CD14-positive monocyte (primary cell): ENCODE measurements at places on chromosomes 11 and 22. TPM values are rescaled to one million over a fixed set of nuclear protein-coding genes. Genes with fewer than 3 reads are reported as not detected.

DNA sequence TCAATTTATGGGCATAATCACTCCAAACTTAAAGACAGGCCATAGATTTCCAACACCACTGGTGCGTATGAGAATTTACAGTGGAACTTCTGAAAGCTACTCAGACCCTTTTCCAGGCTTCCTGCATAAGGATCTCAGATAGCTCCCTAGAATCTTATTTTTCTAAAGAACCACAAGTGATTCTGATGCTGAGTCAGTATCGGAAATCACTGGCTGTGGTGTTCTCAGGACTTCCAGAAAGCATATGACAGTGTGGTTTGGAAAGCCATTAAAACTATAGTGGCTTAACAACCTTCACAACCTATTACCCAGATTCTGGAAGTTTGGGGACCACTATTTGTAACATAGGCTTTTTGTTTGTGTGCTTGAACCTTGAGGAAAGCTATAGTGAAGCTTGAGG is 756.0 kb downstream of the DLG2 start:
- H3K36me3 ChIP-seq, result no peaks in the 10 kb centered on the region
- H3K27ac ChIP-seq, result no peak overlapping the region
- DNase-seq, result no peak
- no peaks in the 10 kb centered on the region for H3K27me3 ChIP-seq

GRCh38 chr11:2097356-2097997 is 41.7 kb downstream of the IGF2 start:
- H3K27me3 ChIP-seq, result no peaks in the 10 kb centered on the region
- DNase-seq, result no peak
- no peak overlapping the region for H3K27ac ChIP-seq
- no peaks in the 10 kb centered on the region for H3K4me1 ChIP-seq

DNA sequence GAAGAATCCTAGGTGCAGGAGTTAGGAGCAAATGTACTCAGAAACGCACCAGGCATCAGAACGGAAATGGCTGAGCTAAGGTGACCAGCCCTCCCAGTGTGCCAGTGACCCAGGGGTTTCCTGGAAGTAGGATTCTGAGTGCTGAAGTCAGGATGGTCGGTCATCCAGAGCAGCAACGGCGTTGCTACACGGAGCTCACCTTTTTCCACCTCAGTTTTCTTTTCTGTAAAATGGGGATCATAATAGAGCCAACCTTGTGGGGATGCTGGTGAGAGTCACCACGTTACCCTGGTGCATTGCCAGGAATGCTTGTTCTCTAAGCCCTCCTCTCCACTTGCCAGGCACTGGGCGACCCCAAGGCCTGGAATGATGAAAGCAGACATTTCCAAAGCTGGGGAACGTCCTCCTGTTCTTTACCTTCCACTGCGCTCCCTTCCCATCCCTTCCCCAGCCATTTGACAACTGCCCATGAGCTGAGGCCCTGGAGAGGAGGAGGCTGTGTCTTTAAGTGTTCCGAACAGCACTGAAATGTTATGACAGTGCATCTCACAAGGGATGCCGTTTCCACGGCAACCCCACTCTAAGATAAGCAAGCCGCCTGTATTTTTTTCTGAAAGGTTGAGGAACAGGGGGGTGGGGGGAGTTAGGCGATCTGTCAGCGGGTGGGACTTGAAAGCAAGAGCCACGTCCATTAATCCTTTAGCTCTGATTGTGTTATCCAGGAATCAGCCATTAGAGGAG is 66.8 kb downstream of the TSPAN18 start:
- peaks cover 4% of the 10 kb centered on the region for H3K27me3 ChIP-seq
- no peaks in the 10 kb centered on the region for H3K36me3 ChIP-seq
- H3K4me1 ChIP-seq, result no peaks in the 10 kb centered on the region
- no peak overlapping the region for H3K4me3 ChIP-seq
- H3K27ac ChIP-seq, result no peak overlapping the region

Gene CARNS1
- not detected for polyA plus RNA-seq

GRCh38 chr11:17714870-17715269 is 4.5 kb upstream of the MYOD1 start:
- H3K4me1 ChIP-seq, result no peaks in the 10 kb centered on the region
- H3K27me3 ChIP-seq, result peaks cover 33% of the 10 kb centered on the region
- no peak overlapping the region for H3K27ac ChIP-seq

GRCh38 chr11:36212564-36213392 is 76.4 kb downstream of the COMMD9 start:
- no peaks in the 10 kb centered on the region for H3K36me3 ChIP-seq
- DNase-seq, result no peak
- H3K27ac ChIP-seq, result no peak overlapping the region
- H3K27me3 ChIP-seq, result no peaks in the 10 kb centered on the region
- no peak overlapping the region for H3K4me3 ChIP-seq
- H3K4me1 ChIP-seq, result no peaks in the 10 kb centered on the region

DNA sequence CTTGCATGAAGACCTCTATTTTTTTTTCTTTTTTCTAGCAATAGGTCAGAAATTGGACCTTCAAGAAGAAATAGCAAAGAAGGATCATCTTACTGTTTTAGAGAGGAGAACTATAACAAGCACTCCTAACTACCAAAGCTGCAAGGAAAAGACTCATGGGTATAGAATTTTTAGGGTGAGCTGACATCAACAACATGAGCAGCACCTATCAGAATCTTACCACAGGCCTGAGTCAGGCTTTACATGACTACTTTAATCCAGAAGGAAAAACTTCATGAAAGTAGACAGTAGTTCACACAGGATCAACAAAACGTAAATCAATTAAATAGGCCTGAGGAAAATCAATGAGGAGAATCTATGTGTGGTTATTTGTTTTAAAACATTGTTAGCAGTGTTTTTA is 130.5 kb downstream of the FAM76B start:
- H3K27me3 ChIP-seq, result no peaks in the 10 kb centered on the region
- H3K27ac ChIP-seq, result no peak overlapping the region
- no peak for DNase-seq
- H3K4me1 ChIP-seq, result no peaks in the 10 kb centered on the region
- no peaks in the 10 kb centered on the region for H3K36me3 ChIP-seq
